ENCODE measurements at places on chromosomes 11 and 22. TPM values are rescaled to one million over a fixed set of nuclear protein-coding genes. Genes with fewer than 3 reads are reported as not detected.

GRCh38 chr11:57566905-57567514, 462 bp downstream of the UBE2L6 start:
- no peak for DNase-seq

EHD1 gene
- polyA plus RNA-seq, result 54.4 TPM

- no peak for DNase-seq
These were observed 46.1 kb downstream of the PHF21A start for GRCh38 chr11:46075168-46075567.

EHBP1L1 gene
- 9.4 TPM for polyA plus RNA-seq

DNA sequence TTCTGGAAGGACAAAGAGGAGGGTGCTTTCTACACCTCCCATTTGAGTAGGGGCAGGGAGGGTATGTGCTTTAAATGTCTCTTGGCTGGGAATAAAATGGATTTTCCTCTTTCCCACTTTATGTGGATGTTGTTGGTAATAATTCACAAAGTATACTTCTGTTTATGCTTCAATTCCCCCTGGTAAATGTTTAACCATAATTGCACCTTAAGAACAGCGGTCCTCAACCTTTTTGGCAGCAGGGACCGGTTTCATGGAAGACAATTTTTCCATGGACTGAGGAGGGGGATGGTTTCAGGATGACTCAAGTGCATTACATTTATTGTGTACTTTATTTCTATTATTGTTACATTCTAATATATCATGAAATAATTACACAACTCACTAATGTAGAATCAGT, 4.0 kb upstream of the TP53AIP1 start:
- DNase-seq, result no peak

Data from left renal cortex interstitium (tissue), 4 donors.